ENCODE measurements at places on chromosomes 3 and 15.

DNA sequence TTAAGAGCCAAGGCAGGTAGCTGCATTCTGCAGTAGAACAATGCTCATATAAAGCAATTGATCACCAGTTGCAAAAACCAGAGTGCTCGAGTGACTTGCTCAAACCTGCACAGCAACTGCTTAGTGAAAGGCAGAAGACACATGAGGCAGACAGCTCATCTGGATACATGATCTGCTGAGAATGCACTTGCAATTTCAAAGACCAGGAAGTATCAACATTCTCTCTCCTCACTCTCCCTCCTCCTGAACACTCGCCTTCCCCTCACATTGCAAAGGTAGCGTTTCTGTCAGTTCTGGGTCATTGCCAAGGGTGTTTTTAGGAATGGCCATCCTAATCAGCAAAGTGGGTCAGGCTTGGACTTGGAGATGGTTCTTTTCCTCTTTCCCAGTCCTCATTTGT is 61.0 kb downstream of the BFSP2 start:
- no peak for DNase-seq

- no peak for DNase-seq
Measured at GRCh38 chr3:193771653-193772421, 178.8 kb downstream of the OPA1 start.

DNA sequence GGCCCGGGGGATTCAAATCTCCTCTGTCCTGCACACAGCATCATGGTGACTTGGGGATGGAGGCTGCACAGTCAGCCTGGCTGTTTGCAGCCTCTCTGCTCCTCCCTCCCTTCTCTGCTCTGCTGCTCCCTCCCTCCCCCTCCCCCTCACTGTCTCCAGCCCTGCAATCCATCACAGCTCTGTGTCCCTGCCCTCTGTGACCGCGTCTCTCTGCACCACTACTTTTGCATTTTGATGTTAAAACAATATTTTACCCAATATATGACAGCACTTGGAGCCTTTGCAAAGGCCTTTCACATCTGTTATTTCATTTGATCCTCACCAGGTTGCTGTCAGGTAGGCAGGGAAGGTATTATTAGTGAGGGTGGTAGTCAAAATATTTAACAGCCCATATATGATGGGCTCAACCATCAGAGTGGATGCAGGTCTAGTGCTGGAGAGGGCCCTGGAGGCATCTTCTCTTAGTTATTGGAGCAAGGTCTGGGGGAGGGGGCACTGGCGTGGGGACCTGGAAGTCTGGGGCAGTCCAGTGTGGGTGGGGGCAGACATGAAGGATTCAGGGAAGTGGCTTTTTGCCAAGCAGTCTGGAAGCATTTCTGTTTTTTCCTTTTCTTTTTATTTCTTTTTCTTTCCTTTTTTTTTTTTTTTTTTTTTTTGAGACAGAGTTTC is 16.3 kb upstream of the VPS8 start:
- no peak for DNase-seq

DNA sequence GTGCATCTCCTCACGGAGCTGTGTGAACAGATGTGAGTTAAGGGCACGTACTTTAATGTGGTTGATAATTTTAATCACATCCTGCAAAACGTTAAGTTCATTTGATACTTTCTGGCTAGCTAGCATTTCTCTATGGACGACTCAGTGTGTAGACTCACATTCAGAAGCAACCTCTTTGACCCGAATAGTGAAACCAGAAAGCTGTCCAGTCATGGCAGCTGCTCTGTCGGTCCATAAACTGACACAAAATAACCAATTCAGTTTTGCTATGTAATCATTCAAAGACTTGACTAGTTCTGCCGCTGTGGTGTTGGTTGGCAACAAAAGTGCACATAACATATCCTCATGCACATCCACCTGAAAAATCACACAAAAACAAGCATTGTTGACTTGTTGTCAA is 3.7 kb upstream of the GFM1 start:
- DNase-seq = no peak

DNA sequence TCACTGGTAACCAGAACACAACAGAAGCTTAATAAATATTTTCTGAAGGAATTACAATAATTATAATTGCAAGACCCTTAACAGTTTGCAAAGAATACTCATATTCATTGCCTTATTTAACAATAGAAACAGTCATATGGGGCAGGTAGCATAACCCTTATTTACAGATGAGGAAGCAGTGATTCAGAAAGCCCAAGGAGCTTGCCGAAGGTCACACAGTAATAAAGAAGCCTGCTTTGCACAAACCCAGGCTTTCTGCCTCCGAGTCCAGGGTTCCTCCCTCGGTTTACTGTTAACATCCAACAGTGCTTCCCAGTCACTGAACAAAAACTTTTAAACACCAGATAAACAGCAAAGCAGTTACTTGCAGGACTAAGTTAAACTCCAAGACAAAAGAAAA is 35.3 kb downstream of the SRGAP3 start:
- DNase-seq = no peak

DNA sequence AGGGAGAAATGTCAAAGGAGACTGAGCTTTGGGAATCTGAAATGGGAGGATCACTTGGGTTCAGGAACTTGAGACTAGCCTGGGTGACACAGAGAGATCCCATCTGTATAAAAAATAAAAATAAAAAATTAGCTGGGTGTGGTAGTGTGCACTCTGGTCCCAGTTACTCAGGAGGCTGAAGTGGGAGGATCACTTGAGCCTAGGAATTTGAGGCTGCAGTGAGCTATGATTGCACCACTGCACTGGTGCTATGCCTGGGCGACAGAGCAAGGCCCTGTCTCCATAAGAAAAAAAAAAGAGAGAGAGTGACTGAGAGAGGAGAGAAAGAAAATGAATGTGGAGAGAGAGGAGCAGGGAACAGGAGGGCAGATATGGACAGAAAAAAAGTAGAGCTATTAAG is 72.8 kb downstream of the SENP2 start:
- DNase-seq = no peak
